M059J (cell line): ENCODE measurements at places on chromosomes 5 and 9. TPM values are rescaled to one million over a fixed set of nuclear protein-coding genes. Genes with fewer than 3 reads are reported as not detected.
A peak's percentile ranks its signal among the peaks of the same experiment; 100 is the strongest.

The DPYSL3 gene
- total RNA-seq: 70.7 and 88.2 TPM in 2 replicates

The RPL12 gene
- total RNA-seq: 1,304 and 1,604 TPM in 2 replicates

GRCh38 chr5:149203921-149204441 lies 62.7 kb downstream of the ABLIM3 start:
- peak; percentile 95 for DNase-seq

The PCDHGC5 gene
- 2.0 and 2.2 TPM in 2 replicates for total RNA-seq

- no peak for DNase-seq
These were observed 270.5 kb downstream of the SMARCA2 start for GRCh38 chr9:2285416-2286332.

DNA sequence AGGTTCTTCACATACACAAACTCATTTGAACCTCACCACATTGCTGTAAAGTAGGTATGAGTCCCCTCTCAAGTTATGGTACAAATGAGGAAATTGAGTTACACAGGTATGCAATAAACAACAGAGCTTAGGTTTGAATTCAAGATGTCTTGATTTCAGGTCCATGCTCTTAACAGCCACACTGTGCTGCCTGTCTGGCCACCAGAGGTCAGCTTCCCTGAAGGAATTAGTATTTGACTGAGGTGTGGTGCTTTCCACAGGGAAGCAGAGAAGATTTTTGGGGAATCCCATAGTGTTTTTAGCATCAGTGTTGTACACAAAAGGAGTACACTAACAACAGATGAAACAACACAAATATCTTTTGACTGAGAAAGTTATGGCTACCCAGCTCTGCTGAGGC lies 94.4 kb upstream of the ITGA1 start:
- peak; percentile 56 for DNase-seq

The RASEF gene
- total RNA-seq: 2.5 TPM in 2 replicates

DNA sequence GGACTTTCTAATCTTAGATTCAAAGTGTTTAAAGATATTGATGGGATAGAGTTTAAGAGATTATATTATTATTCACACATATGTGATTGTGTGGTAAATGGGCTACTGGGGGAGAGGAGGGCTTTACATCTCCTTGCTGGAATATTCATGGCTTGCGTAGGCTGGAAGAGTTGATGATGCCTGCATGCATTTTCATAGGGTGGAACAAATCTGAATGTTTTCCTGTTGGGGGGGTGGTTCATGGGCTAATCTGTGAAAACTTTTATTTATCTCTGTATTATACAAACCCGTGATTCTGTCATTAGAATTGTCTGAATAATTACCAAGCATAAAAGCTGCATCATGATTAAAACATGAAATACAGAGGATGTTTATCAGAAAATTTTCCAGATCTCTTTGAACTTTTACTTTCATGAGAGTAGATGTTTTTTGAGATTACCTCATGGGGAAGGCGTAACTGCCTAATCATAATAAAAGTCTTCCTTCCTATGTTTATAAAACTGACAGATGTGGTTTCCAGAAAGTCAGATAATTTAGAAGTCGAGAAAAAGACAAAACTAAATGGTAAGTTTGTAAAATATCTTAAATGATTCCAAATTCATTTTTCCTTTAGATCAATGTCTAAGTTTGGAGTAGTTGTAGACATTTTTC lies 1185.4 kb upstream of the SEMA6A start:
- DNase-seq: no peak

GRCh38 chr5:139481122-139481533 lies 1.4 kb downstream of the STING1 start:
- DNase-seq: no peak

GRCh38 chr5:54357408-54358058 lies 47.2 kb upstream of the ARL15 start:
- DNase-seq: no peak

DNA sequence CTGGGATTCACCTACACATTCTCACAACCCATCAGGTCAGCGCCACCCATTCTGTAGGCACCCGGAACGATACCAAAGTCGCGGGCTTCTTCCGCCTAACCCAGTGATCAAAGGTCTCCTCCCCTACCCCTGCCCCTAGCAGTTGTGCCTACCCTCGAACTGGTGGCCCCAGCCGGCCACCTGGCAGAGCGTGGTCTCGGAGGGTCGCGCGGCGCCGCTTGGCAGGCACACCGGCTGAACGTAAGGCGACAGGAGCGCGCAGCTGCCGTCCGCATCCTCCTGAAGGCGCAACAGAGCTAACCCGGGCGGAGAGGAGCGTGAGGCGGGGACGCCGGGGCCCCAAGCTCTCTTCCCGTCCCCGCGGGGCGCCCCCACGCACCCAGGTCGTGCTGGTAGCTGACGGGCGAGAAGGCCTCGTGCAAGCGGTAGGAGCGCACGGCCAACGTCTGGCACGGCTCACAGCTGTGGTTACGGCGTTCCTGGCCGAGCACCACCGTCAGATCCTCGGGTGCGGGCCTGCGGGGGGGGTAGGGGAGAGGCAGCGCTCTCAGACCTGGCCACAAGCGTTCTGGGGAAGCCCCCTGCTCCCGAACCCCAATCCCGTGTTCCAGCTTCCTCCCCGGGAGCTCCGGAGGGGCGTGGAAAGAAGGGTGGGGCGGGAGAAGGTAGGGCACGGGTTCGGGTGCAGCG lies 2.8 kb upstream of the PFN3 start:
- peak; percentile 42 for DNase-seq

GRCh38 chr5:87137283-87137682 lies 130.4 kb upstream of the RASA1 start:
- no peak for DNase-seq

The CCDC152 gene
- 1.6 and 3.0 TPM in 2 replicates for total RNA-seq

DNA sequence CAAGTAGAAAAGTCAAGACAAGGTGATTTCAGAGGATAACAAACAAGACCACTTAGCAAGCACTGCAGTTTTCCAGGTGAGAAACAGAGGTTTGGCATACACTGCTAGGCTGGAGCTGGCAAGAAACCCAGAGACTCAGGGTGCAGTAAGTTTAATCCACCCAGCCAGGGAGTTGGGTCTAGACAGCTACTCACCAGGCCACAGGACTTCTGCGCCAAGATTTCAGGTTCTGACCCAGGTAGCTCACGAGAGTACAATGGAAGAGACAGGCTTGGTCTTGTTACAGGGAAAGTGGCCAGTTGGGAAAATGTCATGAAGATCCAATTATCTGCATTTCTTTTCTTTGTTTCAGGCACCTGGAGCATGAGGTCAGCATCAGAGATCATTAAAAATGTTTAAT lies 9.8 kb downstream of the SMIM23 start:
- DNase-seq: no peak

DNA sequence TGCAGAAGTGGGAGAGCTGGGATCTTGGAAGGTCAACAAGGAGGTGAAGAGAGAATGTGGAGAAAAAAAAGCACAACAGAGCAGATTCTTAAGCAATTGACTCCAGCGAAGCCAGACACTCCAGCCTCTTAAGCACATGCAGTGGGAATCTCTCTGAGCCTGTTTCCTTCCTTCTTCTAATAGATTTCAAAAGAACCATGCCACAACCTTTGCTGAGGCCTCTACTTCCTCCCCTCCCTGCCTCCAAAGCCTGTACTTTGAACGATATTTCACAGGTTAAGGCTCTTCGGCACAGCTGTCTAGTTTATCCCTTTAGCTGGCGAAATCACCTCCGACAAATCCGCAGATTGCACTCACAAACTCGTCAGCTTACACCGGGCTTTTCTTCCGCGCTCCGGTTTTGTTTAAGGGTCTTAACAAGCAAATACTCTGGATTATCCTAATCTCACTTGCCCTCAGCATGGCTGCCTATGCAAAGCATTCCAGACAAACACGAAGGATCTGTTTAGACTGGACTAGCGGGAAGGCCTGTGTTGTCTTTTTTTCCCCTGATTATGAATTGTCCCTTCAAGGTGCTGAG lies 211.6 kb upstream of the PANK3 start:
- DNase-seq: no peak

The PRDM9 gene
- total RNA-seq: not detected in 2 replicates

DNA sequence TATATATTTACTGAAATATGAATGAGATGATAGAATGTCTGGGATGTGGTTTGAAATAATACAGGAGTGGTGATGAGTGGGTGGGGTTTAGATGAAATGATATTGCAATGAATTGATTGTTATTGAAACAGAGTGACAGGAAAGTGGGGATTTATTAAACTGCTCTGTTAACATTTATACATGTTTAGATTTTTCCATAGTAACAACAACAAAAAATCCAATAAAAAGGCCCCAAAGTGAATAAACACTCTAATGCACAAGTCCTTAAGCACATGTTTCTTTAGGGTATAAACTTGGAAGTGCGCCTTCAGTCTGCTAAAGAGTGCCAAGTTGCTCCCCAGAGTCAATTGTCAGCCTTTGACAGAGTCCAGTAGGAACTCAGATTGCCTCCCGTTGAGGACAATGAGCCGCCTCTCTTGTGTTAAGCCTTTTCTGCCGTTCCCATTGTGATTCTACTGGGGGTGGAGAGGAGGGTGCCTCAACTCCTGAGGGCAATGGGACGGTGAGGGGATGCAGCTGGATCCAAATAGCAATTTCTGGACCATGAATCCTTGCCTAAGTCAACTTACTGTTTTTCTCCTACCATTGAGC lies 112.3 kb downstream of the SLC28A3 start:
- no peak for DNase-seq

GRCh38 chr9:129750013-129750638 lies 2.7 kb downstream of the PTGES start:
- DNase-seq: no peak

GRCh38 chr5:169875091-169875728 lies 105.1 kb downstream of the INSYN2B start:
- DNase-seq: no peak

DNA sequence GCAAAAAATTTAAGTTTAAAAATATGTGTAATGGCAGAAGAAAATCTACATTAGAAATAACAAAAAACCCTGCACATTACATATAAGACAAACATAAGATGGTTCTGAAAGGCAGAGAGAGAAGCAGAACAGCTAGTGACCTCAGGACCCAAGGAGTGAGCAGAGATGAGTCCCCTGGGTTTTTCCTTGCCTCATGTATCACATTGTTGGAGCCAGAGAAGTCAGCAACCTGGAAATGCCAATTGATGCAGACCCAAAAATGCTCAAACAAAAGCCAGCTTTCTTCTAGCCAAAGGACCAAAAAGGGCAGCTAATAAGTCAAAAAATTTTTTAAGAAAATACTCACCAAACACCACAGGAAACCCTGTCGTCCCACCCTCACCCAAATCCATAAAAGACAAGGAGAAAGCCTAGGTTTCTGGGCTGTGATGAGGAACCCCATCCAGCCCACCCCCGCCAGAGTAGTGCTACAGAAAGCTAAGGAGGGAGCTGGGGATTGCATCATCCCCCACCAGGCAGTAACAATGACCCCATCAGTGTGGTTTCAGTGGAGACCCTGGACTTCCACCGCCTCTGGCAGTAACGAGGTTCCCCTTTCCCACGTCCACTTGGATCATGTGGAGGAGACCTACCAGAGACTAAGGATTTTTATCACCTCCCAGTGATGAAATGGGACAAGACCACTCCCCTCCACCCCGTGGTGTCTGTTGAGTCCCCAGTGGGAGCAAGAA lies 17.6 kb downstream of the DENND1A start:
- no peak for DNase-seq

The WWC1 gene
- total RNA-seq: 6.1 and 9.7 TPM in 2 replicates

DNA sequence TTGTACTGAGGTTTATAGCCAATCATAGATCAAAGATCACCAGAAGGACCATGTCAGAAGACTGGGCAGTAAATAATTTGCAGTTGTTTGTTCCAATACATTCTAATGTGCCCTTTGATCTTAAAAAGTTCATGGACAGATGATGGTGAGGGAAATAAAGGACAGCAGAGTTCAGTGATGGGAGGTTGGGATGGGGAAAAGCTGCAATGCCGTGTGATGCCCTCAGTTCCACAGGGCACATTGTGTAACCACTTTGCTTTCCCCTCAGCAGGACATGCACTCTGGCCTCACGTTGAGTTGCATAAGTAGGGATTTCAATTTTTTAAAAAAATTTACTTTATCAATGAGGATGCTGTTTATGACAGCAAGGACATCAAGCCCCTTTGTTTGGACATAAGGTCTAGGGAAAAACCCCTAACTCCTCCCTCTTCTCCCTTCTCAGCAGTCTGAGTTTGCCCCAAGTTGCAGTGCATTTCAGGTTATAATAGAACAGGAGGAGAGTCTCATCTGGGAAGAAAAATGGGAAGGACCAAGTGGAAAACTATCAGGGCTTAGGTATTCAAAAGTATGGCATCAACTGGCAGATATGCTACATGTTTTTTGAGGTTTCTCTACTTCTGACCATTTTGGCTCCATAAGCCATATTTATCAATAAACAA lies 83.1 kb upstream of the TMED7 start:
- DNase-seq: no peak

DNA sequence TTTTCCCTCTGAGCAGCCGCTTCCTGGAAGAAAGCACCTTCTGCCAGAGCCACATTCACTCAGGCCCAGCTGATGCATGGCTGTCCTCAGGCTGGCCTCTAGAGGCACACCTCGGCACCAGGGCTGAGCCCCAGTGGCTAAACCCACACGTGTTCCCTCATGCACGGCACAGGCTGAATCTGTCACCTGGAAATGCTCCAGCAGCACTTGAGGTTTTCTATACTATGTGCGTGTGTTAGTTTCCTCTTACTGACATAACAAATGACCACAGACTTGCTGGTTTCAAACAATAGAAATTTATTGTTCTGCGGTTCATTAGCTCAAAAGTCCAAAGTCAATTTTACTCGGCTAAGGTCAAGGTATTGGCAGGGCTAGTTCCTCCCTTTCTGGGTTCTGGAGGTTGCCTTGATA lies 141.4 kb downstream of the LRRC70 start:
- peak; percentile 32 for DNase-seq

DNA sequence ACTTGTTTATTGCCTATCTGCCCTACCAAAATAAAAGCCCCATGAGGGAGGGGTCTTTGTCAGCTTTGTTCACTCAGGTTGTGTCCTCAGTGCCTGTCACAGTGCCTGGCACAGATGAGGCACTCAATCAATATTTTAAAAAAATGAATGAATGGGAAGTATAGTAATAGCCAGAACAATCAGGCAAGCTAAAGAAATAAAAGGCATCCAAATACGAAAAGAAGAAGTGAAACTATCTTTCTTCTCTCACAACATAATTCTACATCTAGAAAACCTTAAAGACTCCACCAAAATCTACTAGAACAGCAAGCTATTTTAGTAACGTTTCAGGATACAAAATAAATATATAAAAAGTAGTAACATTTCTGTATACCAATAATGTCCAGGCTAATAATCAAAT lies 37.8 kb upstream of the C5orf63 start:
- no peak for DNase-seq

The GFI1B gene
- total RNA-seq: 0.30 TPM in 1 of 2 replicates, not detected in the other

The MYORG gene
- total RNA-seq: 1.5 and 3.6 TPM in 2 replicates

DNA sequence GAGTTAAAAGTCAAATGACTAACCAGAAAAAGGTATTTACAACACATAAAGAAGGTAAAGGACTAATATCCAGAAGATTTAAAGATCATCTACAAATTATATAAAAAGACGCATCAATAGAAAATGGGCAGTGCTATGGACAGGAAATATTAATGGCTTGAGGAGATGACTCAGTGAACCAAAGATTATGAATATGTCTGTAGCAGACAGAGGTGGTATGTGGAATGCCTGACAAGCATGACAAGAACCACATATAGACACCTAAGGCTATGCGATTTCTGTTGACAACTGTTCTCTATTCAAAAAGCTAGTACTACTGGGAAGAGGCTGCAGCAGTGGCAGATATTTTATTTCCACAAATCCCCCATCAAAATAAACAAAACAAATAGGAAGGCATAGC lies 177.0 kb upstream of the SH3GL2 start:
- DNase-seq: no peak

The PDCD1LG2 gene
- 20.7 and 28.1 TPM in 2 replicates for total RNA-seq

- DNase-seq: no peak
These were observed 67.6 kb downstream of the SMARCA2 start for GRCh38 chr9:2082772-2083171.

- peak; percentile 98 for DNase-seq
These were observed 148.7 kb upstream of the SLC12A2 start for GRCh38 chr5:127934791-127935256.

The TIFAB gene
- total RNA-seq: not detected in 2 replicates

The PLPPR1 gene
- total RNA-seq: not detected in 2 replicates
